Nucleus accumbens (tissue), 56 donors: ENCODE measurements at places on chromosomes 16 and 17.

DNA sequence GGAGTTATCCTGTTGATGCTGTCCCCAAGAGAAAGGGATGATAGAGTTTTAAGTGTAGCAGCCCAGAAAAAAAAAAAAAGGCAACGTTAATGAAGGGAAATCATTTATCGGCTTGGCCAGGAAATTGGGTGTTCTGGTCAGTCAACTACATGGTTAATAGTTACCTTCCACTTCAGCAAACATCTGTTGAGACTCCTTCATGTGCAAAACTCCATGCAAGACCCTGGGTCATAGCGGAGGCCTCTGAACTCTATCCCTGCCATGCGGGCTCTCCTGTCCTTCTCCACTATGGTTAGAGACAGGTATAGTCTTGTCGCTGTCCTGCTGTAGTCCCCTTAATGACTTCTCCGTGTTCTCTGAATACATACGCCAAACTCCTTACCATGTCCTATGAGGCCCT, 3.5 kb upstream of the LYRM9 start:
- no peak for DNase-seq

DNA sequence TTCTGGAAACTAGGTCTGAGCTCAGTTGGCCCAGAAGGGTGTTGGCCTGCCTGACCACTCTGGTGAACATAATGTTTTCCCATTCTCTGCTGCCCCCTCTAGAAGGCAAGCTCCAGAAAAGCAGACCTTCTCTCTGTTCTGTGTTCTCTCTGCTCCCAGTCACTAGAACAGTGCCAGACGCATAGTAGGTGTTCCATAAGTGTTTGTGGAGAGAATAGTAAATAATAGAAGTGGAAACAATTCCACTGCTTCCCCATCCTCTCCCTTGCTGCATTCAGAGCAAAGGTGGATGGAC, 32.2 kb upstream of the ETV4 start:
- DNase-seq: no peak

DNA sequence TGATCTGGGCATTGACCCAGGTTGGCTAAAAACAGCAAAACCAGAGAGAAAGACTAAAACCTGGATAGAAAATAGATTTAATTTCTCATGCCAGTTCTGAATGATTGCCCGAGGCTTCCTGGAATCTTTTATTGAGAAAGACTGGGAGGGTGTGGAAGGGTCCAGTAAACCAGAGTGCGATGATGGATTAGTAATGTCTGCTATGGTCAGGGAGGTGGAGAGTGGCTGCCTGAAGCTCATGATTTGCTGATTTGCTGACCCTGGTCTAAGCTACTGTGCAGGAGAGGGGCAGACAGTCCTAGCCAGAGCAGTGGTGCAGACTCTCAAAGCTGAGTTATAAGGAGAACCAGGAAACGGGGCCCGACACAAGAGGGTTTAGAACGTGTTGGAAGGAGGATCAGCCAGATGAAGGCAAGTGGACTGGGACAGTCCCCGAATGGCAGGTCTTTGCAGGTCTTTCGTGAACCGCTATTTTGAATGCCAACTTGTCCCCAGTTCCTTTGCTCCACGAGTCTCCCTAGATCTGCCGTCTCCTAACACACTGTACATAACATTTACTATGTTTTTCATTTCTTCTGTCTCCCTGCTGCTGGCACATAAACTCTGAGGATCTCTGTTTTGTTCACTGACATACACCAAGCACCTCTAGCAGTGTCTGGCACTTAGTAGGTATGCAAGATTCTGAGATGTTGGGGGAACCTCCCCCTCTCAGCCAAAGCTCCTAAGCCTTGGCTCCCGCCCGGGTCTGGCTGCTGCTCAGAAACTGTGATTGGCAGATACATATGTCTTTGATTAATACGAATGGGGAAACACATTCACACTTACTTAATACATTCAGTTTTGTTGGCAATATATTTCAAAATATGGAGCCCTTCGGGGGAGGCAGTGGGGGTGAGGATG, 237.3 kb upstream of the TNRC6C start:
- DNase-seq: no peak

GRCh38 chr17:76812263-76812662, 55.9 kb upstream of the MGAT5B start:
- no peak for DNase-seq

DNA sequence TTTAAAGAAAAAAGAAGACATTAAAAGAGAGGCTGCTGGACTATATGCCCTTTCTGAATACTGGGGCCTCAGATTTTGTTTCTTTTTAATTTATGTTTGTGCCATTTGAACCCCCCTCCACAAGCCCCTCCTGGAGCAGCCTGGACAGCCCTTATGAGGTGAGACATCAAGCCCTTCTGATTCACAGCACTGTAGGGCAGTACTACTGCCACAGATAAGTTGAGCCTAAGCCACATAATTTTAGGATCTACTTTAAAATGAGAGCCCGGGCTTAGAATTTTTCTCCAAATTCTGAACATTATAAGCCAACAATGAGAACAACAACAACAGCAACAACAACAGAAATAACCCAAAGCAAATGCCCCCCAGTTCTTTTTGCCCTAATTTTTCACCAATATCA, 256.9 kb upstream of the SALL1 start:
- no peak for DNase-seq

DNA sequence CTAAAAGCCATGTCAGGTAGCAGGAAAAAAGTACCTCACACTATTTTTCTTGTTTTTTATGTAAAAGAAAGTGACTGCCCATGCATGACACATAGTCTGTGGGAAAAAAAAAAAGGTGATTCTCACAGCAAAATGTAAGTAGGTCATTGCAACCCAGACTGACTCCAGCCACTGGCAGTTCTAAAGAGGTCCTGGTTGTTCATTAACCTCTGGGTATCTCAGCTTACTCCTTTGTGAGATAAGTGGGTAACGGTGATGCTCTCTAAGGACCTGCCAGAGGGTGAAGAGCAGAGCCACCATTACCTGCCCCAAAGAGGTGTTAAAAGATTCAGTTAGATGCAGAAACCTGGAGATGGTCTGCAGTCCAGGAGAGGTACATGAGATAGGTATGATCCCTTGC, 531.9 kb downstream of the GRIN2A start:
- no peak for DNase-seq

GRCh38 chr17:37694734-37695133, 50.1 kb downstream of the HNF1B start:
- DNase-seq: no peak

GRCh38 chr16:5895976-5896375, 798.4 kb upstream of the EEF2KMT start:
- DNase-seq: no peak

DNA sequence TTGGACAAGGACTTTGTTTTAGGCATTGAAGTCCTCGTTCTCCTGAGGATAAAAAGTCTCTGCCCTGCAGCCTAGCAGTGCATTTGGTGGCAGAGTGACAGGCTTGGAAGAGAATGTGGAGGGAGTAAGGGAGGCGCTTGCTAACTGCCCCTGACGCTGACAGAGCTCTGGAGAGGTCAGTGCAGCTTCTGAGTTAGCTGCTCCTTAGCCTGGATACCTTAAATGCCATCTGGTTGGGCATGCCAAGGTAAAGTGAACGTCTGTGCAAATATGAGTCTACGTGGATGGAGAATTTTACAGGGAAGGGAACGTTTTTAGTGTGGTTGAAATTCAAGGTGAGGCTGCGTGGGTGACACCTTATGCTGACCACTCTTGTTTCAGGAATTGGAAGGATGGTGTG, 44.4 kb downstream of the SEC14L1 start:
- DNase-seq: no peak
